Stomach (tissue), 19 donors: ENCODE measurements at places on chromosomes 2 and 18.

GRCh38 chr2:98016908-98017670, 21.3 kb upstream of the TMEM131 start:
- no peak for DNase-seq

DNA sequence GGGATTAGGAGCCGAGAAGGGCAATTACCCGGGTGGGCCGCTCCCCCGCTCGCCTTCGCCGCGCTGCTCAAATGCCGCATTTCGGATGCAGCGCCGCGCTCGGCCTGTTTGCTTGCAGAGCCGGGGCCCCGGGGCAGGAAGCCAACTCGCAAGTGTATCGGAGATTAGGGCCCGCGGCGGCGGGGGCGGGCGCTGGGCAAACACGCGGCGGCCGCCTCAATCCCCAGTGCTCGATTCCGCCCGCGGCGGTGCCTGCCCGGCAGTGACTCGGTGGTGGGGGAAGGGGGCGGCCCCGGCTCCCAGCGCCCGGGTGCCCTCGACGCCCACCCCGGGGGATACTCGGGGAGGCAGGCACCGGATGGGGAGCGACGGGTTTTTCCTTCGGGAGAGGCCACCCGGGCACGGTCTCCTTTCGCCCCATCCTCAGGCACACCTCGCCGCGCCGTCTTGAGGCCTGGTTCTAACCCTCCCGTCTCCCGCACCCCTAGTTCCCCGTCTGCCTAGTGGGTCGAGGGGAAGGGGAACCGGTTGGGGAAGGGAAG, 26.6 kb upstream of the NOTO start:
- peak; percentile 93 for DNase-seq

GRCh38 chr2:172169611-172170010, 66.9 kb upstream of the DLX2 start:
- DNase-seq: no peak

- DNase-seq: no peak
Observed at GRCh38 chr2:146918280-146918679, 926.5 kb upstream of the ACVR2A start.

DNA sequence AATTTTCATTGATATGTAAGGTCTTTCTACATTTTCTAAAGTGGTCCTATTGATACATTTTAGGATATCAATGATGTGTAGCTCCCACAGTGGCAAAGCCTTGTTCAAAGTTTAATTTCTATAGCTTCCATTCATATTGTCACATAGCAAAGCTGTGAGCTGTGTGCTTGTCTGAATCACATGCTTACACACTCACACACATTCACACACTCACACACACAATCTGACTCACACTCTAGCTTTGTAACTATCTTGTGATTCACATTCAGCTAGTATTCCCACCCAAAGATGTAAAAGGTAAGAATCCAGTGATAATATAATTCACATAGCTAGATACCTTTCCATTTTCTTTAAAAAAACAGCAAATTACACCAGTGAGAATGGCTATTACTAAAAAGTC, 58.7 kb downstream of the MAPRE2 start:
- DNase-seq: no peak

- peak; percentile 73 for DNase-seq
Observed at GRCh38 chr2:32553829-32554432, 73.9 kb upstream of the TTC27 start.

GRCh38 chr2:178244777-178245176, 50.5 kb downstream of the OSBPL6 start:
- DNase-seq: no peak

- DNase-seq: no peak
Observed at GRCh38 chr2:212733273-212733672, 194.7 kb upstream of the ERBB4 start.
